ENCODE measurements at places on chromosomes 16 and 17.

- no peak for DNase-seq
Observed at GRCh38 chr16:24681793-24682192, 47.7 kb upstream of the TNRC6A start.

GRCh38 chr16:56450275-56450985 lies 702 bp downstream of the NUDT21 start:
- peak; percentile 26 for DNase-seq

GRCh38 chr16:29920288-29921033 lies 5.6 kb downstream of the KCTD13 start:
- no peak for DNase-seq

DNA sequence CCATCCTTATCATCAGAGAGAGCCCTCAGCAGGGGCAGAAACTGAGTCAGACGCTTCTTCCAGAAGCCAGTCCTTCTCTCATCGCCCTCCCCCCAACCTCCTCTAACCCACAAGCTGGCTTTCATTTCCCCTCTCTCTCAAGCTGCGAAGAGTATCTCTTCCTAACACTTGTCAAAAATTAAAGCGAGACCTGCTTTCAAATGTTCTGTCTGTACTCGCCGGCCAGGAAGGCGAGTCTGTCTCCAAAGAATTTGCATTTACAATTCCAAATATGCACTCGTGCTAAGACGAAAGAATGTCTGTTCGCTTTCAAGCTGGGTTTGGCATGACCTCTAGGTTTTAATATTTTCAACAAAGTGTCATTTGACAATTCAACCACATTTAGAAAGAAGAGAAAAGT lies 140.4 kb downstream of the RGS9 start:
- DNase-seq, result no peak

DNA sequence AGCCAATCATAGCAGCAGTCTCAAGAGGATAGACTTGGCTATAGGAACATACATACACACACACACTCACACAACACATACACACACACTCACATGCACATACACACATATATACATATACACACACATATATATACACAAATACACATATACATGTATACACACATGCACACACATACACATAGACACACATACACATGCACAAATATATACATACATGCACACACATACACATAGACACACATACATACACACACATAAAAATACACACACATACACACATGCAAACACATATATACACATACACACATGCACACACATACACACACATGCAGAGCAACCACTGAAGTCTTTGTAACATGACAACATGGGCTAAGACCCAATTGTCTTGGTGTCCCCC lies 19.7 kb downstream of the CBLN1 start:
- no peak for DNase-seq

Data from activated CD4-positive, alpha-beta T cell treated with anti-CD3 and anti-CD28 coated beads, Interleukin-2, amount 50 U/mL, for 48 hours (primary cell).